Stimulated activated CD8-positive, alpha-beta memory T cell treated with anti-CD3 and anti-CD28 coated beads, Interleukin-2, amount 100 ng/mL, for 1 hour (primary cell): ENCODE measurements at places on chromosomes 2 and 18.

- DNase-seq = no peak
These were observed 136.8 kb downstream of the MEP1B start for GRCh38 chr18:32326450-32327308.

DNA sequence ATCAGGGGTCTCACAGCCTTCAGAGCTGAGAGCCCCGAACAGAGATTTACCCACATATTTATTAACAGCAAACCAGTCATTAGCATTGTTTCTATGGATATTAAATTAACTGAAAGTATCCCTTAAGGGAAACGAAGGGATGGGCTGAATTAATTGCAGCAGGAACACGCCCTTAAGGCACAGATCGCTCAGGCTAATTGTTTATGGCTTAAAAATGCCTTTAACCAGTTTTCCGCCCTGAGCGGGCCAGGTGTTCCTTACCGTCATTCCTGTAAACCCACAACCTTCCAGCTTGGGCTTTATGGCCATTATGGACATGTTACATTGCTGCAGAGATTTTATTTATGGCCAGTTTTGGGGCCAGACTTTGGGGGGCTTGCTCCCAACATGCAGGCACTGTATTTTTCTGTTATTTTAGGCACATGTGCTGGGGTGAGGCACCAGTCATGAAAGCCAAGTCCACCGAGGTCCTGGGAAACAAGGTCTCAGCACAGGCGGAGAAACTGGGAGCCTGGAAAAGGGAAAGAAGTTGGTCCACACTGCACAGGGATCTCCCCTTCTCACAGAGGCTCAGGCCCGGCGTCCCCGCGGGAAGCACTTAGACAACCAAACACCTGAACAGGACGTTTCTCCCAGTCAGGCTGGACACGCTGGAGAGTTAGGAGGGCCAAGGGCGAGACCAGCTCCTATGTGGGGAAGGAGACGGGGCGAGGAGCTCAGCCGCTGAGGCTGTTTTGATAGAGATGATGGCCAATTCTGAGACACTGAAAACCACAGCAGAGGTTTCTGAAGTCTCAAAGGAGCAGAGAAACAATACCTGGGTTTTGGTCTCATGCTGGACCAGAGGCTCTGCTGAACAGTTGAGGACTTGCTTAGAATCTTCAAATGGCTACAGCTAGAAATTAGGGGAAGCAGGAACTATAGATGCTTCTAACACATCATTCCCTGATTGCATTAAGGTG is 86.7 kb downstream of the TMEM18 start:
- no peak for DNase-seq

- DNase-seq = no peak
These were observed 216.2 kb upstream of the LINC00305 start for GRCh38 chr18:64365106-64365505.

DNA sequence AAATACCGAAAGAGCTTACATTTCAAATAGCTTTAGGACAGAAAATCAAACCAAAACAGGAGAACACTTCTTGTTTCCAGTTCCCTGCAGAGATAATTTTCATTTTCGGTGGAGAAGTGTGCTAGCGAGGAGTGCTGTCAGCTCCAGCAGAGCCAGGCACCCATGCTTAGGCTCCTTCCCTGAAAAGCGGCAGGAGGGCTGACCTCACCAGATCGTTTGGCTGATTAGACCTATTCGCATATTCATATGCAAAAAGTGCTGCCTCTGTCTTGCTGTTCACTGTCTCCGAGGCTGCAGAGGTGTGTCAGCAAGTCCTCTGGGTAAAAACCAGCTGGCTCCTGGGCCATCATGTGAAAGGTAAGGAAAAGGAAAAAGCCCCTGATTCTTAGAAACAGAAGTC is 225.8 kb upstream of the COPS8 start:
- no peak for DNase-seq

DNA sequence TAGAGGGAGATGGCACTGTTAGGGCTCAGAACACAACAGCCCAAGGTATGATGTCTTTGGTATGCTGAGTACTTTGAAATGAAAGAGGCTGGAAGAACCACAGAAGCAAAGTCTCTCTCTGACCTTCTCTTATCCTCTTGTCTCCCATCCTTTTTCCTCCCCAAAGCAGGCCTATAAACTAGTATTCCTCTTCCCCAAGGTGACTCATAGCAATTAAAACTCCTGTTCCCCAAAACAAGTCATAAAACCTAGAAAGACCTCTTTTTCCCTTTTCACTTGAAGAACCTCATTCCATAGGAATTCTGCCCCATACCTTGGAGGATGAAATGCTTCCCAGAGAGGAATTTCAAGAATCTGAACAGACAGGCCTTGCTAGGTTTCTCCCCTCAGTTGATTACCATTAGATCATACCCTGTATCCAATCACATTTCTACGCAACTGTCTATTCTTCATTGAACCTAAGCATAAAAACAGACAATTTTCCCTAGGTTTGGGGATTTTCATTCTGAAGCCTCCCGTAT is 25.7 kb downstream of the MDH1 start:
- no peak for DNase-seq

GRCh38 chr2:119292226-119292625 is 68.6 kb downstream of the STEAP3 start:
- no peak for DNase-seq

GRCh38 chr18:79586436-79587225 is 93.0 kb upstream of the CTDP1 start:
- no peak for DNase-seq

- DNase-seq = no peak
These were observed 33.3 kb upstream of the NEB start for GRCh38 chr2:151767536-151767935.

DNA sequence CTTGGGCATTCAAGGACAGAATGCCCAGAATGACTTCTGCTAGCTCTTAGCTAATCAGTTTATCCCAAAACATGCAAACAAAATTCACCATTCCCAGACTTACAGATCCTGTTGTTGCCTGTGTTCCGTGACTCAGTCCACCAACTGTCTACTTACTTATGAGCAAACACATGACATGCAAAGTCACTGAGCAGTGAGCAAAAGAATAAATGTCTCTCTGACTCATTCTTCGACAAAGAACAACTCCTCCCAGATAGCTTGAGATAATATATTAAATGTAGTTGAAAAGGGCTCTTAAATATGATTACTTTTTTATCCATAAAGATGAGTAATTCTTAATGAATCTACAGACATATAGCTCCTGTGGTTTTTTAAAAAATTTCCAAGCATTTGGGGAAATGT is 9.0 kb upstream of the CREG2 start:
- no peak for DNase-seq

DNA sequence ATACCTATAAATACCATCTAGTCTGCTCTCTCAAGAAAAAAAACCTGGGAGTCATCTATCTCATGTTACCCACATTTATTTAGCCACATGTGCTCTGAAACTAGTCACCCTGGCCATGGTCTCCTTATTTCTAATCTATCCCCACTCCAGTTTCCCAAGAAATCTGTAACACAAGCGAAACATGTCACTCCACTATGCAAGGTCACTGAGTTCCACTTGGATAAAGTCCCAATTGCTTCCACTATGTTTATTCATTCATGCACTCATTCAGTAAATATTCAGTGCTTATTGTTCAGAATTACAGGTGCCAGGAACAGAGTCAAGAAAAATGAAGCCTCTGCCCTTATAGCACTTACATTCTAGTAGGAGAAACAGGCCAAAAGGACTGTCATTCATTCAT is 369.4 kb upstream of the CYRIA start:
- DNase-seq = no peak

- no peak for DNase-seq
These were observed 96.8 kb downstream of the POLE4 start for GRCh38 chr2:75055142-75055819.

DNA sequence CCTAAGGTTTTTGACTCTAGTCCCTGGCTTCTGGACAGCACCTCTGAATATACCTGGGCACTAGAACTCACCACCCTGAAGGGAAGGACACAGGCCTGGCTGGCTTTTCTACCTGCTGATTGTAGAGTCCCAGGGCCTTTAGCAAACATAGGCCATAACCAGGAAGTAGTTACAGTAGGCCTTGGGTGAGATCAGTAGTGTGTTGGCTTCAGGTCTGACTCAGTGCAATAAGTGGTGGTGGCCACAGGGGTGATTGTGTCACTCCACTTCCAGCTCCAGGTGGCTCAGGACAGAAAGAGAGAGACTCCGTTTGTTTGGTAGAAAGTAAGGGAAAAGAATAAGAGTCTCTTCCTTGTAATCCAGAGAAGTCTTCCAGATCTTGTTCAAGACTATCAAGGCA is 101.7 kb upstream of the LGALSL start:
- no peak for DNase-seq

- DNase-seq = no peak
These were observed 26.6 kb downstream of the PTRHD1 start for GRCh38 chr2:24766609-24767008.

DNA sequence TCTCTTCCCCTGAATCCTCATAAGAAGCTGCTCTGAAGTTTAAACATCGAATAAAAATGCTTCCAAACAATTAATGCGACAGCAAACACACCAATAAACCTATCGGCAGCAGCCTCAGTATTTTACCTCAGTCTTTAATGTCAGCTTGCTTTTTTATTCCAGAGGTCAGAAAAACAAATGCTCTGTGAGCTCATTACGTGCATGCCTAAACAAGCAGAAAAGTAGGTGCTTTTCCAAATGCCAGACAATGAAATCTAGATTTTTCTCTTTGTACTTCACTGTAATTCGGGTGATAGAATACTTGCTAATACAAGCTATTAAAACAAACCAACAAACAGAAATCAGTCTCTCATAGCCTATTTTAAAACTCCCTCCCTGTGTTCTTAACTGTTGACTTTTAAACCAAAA is 381.5 kb downstream of the NRXN1 start:
- no peak for DNase-seq

DNA sequence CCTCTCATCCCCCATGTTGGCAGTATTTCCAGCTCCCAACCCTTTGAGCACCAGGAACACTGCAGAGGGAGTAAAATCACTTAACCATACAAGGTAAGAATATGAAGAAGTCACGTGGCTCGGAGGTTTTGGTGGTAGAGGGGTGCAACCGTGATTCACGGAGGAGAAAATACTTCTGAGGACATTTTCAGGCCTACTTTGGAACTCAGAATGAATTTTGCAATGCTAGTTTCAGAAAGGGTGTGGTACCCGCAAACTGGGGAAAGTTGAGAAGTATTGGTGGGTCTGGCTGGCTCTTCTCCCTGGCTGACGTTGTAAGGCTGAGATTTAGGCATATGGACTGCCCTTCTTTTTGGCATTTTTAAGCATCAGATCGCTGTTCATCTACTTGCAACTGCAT is 442 bp downstream of the SERPINB5 start:
- DNase-seq = no peak

DNA sequence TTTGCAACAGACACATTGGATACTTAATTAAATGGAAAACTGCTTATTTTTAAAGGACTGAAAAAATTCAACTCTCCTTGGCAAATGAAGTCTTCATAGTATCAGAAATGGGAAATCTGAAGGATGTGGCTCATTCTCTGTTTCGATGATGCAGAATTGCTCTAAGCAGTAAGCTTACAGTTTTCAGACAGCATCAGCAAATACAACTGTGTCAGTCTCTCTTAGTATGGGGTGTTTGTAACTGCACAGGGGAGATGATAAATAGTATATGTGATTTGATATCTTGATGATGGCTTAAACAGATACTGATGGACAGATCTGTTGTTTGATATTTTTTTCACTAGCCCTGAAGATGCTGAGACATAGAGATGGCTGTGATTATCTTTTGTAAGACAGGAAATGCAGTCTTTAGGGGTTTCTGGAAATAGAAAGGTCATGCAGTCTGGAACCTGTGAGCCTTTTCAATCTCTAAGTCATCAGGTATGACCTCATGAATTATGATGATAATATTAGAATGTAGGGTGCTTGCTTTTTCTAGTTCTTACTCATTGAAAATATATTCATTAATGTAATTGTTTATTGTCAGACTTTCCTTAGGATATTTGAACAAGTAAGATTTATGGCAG is 84.2 kb downstream of the SLC4A10 start:
- DNase-seq = no peak
